Chondrocyte (in vitro differentiated cells): ENCODE measurements at places on chromosomes 5 and 9.

DNA sequence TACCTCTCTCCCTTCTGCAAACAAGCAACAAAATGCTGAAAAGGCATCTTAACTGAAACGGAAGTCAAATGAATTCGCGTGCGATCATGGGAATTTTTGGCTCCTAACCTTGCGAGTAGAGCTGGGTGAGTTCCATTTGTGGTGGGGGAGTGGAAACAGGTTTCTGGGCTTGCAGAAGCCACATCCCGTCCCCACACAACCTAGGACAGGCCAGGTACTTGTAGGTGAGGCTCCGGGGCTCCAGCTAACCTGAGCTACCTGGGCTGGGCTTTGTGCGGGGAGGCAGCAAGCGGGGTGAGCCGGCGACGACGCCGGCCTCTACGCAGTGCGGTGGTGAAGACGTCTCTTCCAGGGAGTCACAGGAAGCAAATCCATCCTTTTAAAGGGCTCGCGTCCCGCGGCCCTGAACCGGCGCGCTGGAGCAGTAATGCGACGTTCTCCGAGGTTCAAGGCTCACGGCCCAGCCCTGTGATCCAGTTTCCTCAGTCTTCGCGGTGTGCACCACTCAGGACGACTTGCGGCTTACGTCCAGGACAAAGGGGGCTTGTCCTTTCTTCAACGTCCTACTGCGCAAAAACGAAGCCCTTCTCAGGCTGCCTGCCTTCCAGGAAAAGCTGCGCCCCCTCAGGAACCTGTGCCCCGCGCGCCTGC is 567 bp upstream of the SPIN1 start:
- no peak for DNase-seq

GRCh38 chr9:114653556-114654159 is 3.9 kb downstream of the TEX53 start:
- no peak for DNase-seq

- no peak for DNase-seq
These were observed 8.5 kb upstream of the ANGPTL2 start for GRCh38 chr9:127130661-127131538.

DNA sequence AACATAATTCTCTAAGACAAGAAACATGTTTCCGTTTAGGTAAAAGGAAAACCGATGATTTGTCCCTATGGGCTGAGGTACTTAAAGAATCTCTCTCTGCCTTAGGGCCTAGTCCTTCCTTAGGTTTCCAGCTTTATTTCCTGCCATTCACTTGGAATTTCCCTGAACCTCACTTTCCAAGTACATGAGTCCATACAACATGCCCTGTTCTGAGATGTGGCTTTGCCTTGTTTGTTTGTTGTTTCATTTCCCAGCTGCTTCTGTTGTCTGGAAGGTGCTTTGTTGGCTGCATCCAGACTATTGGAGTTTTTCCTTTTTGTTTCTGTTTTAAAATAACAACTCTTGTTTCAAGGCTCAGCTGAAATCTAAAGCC is 95.2 kb downstream of the ALDH1A1 start:
- DNase-seq, result no peak

DNA sequence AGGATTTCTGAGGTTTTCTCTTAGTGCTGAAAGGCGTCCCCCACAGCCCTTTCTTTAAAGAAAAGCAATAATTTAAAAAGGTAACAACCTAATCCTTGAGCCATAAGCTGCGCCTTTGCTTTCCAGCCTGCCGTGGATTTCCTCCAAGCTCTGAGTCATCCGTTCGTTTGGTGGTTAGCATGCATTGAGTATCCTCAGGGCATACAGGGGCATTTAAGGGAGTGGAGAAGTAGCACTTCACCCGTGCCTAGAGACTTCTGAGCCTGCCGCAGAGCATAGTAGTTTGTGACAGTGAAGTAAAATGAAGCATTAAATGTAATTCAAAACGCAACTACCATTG is 892 bp upstream of the TNC start:
- DNase-seq, result no peak

- DNase-seq, result no peak
These were observed 509.7 kb upstream of the CLINT1 start for GRCh38 chr5:158368686-158369085.

DNA sequence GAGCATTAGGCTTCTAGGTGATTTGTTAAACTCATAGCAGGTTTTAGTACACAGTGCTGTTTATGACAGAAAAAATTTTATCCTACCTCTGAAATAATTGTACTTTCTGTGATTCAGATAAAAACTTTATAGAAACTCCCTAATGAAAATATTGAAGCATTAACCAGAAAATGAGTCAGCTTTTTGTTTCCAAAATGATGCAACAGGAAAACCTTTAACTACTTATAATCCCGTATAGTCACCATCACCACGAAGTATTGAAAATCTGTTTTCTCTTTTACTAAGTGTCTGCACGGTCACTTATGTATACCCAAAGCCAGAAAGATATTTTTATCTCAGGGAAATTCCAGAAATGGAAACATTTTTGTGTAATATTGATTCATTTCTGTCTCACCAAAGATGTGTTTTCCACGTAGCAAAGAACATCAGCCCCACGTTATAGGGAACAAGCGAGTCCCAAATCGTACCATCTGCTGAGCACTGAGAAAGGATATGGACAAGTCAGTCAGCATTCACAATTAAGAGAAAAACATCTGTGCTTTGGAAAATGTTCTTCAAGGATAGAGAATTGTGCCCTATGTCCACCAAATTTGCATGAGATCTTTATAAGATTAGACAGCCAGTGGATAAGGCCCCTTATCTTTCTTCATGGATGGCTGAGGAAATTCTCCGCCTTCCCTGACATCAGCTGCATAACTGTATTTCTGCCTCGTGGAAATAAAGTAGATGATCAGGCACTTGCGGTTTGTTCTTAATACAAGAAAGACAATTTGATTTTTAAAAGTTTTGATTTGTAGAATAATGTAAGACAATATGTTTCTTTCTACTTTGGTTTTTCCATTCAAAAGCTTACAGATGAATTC is 41.9 kb downstream of the TNFAIP8 start:
- no peak for DNase-seq

GRCh38 chr5:59716966-59717500 is 176.5 kb downstream of the PDE4D start:
- DNase-seq, result no peak

DNA sequence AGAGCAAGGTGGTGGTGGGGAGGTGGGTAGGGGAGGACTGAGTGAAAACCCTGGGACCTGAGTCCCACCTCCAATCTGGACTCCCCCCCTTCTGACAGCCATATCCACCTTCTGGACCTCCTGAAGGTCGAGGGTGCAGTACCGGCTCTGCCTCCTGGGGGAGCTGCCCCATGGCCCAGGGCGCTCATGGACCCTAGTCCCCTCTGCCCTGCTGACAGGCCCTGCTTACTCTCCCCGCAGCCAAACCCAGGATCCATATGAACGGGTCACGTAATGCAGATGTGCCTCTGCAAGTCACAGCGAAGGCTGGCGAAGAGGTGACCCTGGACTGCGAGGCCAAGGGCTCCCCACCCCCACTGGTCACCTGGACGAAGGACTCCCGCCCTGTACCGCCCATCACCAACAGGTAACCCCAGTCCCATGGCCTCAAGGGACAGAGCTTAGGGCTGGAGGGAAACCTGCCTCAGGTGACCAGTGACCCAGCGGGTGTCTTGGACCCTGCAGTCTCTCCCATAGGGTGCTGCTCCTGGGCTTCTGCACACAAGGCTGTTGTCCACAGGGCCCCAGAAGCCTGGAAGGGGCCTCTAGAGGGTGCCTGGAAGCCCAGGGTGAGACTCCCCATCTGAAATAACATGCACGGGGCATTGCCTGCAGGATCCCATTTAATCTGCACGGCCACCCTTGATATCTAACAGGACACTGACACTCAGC is 61.7 kb downstream of the HMCN2 start:
- no peak for DNase-seq

GRCh38 chr5:148176480-148176879 is 8.1 kb downstream of the SPINK14 start:
- no peak for DNase-seq

GRCh38 chr5:171483551-171484135 is 64.2 kb downstream of the FGF18 start:
- DNase-seq, result no peak

DNA sequence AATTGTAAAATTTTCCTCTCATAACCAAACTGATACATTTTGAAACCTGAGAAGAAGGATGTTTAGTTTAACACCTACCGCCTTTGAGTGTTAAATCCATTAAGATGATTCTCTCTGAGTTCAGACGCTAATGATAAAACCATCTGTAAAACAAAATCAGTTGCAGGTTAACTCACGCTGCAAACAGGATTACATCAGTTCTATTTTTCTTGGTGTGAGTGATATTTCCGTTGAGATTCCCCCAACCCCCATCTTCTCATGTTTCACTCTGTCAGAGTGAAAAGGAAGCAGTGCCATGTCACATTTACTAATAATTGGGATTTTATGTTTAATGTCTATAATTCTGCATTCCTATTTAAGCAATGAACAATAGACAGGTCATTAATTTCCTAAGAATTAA is 146.5 kb downstream of the FANCC start:
- no peak for DNase-seq

DNA sequence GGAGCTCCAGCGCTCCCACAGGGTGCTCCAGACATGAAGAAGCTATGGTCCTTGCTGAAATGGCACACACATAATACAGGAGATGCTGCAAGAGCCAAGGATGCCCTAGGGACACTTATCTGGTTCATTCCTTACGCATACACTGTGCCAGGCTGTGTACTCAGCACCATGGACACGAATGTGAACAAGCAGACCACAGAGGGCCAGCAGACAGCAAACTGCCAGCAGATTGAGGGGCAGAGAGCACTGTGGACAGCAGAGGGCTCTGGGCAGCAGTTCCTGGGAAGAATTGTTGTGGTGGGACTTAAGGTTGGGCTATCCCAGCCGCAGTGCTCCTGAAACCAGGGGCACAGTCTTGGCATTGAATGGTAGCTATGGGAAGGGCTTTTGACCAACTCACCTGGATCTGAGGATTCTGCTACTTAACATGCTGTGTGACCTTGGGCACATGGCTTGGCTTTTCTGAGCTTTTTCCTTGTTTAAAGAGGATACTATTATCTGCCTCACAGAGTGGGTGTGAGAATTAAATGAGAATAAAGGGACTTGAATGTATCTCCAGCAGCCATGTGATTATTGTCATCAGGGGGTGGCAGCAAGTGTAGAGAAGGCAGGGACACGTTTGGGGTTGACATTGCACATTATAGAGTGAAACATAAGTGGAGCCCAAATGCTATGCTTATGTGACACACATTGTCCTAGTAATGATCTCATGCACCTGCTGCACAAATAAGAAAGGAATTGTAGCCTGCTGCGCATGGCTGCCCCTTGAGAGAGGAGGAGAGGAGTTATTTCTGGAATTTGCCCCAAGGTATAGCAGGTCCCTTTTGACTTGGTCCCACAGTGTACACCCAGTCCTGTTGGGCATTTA is 30.1 kb downstream of the PPARGC1B start:
- no peak for DNase-seq

DNA sequence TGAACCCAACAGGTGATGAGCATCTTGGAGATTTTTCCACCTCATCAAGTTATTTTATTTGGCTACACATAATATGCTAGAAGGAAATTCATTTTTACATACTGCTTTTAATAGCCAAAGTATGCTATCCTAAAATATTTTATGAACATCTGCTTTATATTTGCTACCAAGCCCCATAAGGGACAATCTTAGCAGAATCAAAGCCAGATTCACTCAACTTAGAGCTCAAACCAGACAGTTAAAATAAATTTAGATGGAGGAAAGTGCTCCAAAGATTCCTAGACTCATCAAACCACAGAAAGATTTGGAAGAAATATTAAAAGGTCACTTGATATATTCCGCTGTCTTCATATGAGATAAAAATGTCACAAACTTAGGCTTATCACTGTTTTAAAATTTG is 637.1 kb upstream of the CCNG1 start:
- DNase-seq, result no peak

DNA sequence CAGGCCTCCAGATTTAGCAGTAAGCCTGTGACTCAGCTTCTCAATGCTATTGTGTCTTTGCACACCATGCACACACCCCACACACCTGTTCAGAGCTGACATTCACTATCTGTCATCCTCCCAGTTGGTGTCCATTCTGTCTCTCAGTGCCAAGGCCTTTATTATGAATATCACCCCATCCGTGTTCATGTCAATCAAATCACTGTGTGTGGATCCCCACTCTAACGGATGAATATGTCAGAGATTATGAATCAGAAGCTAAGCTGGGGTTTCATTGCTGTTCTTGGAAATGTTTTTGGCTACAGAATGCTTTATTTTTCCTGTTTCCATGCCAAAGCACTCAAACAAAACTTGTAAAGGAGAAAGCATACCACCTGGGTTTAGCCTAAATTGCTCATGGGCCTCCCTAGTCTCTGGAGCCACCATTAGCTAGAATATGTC is 9.4 kb upstream of the MAMDC2 start:
- DNase-seq, result no peak

DNA sequence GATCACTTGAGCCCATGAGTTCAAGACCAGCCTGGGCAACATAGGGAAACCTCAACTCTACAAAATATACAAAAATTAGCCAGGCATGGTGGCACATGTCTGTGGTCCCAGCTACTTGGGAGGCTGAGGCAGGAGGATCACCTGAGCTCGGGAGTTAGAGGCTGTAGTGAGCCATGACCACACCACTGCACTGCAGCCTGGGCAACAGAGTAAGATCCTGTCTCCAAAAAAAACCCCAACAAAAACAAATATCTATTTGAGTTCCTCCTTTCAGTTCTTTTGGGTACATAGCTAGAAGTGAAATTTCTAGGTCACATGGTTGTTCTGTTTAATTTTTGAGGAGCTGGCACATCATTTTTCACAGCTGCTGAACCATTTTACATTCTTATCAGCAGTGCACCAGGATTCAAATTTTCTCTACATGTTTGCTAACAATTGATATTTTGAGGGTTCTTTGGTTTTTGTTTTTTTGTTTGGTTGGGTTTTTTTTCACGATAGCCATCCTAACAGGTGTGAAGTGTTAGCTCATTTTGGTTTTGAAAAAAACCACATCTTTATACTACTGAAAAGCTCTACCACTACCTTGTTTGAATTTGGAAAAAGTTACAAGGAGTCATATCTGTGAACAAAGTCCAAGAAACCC is 176.9 kb upstream of the SLC12A2 start:
- no peak for DNase-seq

GRCh38 chr9:127187231-127187956 is 65.0 kb upstream of the ANGPTL2 start:
- DNase-seq, result peak; percentile 36

- DNase-seq, result no peak
These were observed 16.9 kb downstream of the TMEM174 start for GRCh38 chr5:73189871-73190376.
